KG1 (cell line): ENCODE measurements at places on chromosomes 12 and 14.
A peak's percentile ranks its signal among the peaks of the same experiment; 100 is the strongest.

DNA sequence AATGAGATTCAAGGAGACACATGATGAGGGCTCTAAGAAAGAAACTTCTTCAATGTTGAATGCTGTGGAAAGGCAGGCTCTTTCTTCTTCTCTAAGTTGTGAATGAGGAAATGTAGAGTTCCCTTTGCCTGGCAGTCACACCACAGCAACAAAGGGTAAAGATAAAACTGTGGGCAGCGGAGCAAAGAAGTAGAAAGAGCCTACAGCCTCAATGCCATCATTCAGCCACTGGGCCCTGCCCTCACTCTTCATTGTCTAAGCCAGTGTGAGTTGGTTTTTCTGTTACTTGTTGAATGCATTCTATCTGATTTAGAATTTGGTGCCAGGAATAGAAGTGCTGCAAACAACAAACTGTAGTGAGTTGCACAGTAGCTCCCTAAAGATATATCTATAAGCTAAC lies 12.2 kb downstream of the SDR9C7 start:
- no peak for DNase-seq

GRCh38 chr12:54526812-54527630 lies 22.4 kb upstream of the PDE1B start:
- no peak for DNase-seq

DNA sequence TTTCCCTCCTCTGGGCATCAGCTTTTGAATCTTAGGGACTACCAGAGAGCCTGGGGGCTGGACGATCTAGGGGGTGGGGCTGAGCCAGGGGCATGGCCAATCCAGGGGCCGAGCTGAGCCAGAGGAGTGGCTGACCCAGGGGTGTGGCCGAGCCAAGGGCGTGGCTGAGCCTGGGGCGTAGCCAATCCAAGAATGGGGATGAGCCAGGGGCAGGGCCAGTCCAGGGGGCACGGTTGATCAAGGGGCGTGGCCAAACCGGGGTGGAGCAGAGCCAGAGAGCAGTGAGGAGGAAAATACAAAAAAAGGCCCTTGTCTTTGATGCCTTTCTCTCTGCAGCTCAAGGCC lies 219.3 kb upstream of the NOS1 start:
- no peak for DNase-seq

DNA sequence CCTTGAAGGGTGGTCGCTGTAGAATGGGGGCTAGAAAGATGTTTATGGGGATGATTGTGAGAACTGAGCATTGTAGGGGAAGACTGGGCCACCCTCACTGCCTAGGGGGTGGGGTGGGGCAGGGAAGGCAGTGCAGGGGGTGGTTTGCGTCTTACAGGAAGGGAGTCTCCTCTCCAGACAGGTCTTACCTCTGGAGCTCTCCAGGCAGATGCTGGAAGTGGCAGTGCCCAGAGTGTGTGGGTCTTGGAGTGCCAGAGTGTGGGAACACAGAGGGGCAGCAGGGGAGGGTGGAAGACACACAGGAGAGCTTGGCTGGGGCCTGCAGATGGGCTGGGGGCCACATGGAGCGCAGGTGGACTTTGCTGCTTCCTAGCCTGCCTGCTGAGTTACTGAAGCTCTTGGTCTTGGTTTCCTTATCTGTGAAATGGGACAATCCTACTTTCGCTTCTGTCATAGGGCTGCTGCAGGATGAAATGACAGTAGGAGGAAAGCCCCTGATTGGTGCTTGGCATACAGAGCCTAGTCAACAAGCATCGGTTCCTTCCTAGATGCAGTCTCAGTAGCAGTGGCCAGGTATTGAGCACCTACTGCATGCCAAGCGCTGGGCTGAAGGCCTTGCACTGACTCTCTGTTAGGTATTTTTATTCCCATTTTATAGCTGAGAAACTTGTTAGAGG lies 118.3 kb downstream of the SLC25A47 start:
- no peak for DNase-seq

DNA sequence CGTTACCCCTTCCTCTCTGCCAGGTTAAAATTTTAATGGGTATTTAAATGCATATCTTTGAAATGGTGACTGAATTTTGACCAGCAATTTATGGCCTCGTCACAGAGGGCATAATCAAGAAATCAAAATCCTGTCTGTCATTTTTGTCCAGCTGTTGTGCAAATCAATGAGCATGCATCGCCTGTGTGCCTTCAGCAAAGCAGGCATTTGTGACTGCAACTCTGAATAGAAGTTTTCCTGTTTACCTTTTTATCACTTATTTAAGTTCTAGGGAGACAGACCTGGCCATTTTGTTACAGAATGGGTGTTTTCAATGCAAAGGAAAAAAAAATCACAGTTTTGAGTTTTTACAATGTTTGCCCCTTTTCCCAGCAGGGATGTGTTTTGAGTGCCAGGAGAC lies 107.4 kb downstream of the PPM1A start:
- DNase-seq, result no peak

- no peak for DNase-seq
These were observed 9.1 kb downstream of the NUP37 start for GRCh38 chr12:102110782-102111181.

GRCh38 chr14:49951691-49952345 lies 58.9 kb downstream of the ARF6 start:
- DNase-seq, result no peak

GRCh38 chr12:48017496-48017895 lies 13.2 kb upstream of the COL2A1 start:
- DNase-seq, result no peak

- DNase-seq, result no peak
These were observed 172.2 kb downstream of the PTPRO start for GRCh38 chr12:15494329-15495046.

GRCh38 chr12:124487834-124488165 lies 79.6 kb downstream of the NCOR2 start:
- no peak for DNase-seq

GRCh38 chr14:36510078-36510799 lies 9.8 kb downstream of the NKX2-1 start:
- no peak for DNase-seq

- peak; percentile 16 for DNase-seq
These were observed 3.6 kb upstream of the WSB2 start for GRCh38 chr12:118064608-118065007.

DNA sequence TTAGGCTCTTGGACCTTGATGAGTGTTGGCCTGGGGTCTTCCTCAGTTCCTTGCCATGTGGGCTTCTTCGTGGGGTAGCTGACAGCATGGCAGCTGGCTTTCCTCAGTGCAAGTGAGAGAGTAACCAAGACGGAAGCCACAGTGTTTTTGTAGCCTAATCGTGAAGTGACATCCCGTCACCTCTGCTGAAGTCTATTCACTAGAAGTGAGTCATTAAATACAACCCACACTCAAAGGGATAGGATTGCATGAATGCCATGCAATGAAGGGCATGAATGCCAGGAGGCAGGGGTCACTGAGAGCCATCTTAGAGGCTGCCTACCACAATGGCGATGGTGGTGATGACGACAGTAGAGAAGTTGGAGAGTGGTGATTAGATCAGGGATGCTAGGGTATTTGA lies 13.5 kb upstream of the ASIC1 start:
- DNase-seq, result no peak

GRCh38 chr12:121494093-121494787 lies 86.6 kb downstream of the KDM2B start:
- no peak for DNase-seq

DNA sequence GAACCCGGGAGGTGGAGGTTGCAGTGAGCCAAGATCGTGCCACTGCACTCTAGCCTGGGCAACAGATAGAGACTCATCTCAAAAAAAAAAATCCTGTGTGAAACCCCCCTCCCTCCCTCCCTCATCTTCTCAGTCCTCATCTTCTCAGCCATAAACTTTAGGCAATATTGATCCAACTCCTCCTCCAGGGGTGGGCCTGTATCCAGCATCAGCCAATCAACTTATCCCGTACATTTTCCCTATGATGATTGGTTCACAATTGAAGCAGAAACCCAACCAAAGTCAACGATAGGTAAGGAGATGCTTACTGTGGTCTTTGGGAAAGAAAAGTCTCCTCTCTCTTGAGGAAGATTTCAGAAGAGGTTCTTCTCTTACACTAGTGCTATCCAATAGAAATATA lies 33.5 kb upstream of the CIT start:
- DNase-seq, result no peak

GRCh38 chr12:111408686-111409402 lies 3.1 kb downstream of the SH2B3 start:
- DNase-seq, result no peak

DNA sequence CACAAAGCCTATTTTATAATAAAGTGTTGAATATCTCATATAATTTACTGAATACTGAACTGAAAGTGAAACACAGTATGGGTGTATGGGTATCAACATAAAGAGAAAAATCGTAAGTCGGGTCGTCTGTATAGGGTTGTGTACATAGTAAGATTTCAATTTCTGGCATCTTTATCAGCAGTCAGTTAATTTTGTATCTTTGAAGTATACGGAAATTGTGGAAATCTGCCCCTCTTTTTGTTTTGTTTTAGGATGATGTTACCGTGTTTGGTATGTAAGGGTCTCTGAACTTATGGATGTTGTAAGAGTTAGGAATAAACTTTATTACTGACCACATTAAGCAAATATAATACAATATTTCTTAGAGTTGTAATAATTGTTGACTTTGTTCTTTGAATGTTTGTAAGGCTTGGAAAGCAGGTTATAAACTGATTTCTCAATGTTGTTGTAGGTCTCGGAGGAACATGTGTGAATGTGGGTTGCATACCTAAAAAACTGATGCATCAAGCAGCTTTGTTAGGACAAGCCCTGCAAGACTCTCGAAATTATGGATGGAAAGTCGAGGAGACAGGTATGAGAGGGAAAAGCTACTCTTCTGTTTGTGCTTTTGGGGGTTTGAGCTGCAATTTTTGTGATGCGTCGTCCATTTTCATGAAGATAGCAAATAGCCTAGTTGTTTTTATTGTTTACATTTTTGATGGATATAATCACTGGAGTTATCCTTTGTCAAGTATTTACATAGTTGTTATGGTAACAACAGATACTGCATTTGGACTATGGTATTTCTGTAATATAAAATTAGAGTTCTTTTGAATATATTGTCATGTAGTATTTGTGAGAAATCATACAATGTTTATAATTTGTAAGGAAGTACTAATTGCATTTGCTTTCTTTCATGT lies 12.0 kb downstream of the EID3 start:
- DNase-seq, result no peak

GRCh38 chr14:92578511-92578910 lies 64.9 kb downstream of the RIN3 start:
- DNase-seq, result no peak

- DNase-seq, result no peak
These were observed 41.5 kb downstream of the TNFAIP2 start for GRCh38 chr14:103164779-103165178.

- no peak for DNase-seq
These were observed 141.3 kb downstream of the PRKCH start for GRCh38 chr14:61462566-61463193.

- DNase-seq, result no peak
These were observed 434.4 kb upstream of the PDE3A start for GRCh38 chr12:19933924-19934323.

GRCh38 chr14:68819260-68819691 lies 26.4 kb upstream of the ZFP36L1 start:
- DNase-seq, result no peak

- no peak for DNase-seq
These were observed 18.8 kb upstream of the NR4A1 start for GRCh38 chr12:52032446-52032803.

DNA sequence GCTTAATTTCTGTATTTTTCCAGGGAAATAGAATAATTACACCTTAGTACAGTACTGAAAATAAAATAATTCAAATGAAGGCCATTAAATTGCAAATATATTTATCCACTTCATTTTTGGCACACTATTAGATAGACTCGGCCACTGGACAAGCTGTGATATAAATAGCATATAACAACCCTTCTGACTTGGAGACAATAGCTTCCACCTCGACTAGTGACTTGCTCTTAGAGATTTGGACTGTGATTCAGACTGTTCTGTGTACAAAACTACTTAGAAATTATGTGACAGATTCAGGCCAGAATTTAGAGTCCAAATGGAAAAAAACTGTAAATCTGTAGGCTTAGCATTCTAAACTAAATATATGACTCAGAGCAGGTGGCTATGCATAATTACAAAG lies 949.9 kb downstream of the LRFN5 start:
- no peak for DNase-seq

DNA sequence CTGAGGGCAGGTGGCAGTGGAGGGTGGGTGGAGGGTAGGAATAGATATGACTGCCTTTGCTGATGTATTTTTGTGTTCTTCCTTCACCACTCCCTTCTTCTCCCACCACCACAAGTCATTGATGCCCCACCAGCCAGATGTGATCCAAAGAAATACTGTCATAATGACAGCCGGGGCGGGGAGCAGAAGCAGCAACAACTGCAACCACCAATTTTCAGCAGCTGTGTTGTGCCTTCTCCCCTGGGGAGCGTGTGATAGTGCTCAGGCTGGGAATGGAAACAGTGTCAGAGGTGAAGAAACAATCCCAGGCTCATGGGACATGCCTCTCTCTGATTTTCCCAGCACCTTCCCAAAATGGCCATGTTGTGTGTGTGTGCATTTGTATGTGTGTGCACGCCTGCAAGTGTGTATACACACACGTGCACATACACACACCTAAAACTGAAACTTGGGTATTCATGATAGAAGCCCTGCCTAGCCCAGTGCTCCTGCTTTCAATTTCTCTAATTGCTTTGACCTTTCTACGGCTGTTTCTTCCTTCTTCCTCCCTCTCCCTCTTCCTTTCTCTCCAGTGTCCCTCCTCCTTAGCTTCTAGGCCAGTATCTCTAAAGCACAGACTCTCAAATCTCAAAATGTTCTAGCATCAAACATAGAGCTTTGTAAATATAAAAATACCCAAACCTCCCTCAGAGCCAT lies 299.2 kb upstream of the FKBP4 start:
- DNase-seq, result no peak

- DNase-seq, result no peak
These were observed 102.3 kb downstream of the ITPR2 start for GRCh38 chr12:26730481-26731350.

DNA sequence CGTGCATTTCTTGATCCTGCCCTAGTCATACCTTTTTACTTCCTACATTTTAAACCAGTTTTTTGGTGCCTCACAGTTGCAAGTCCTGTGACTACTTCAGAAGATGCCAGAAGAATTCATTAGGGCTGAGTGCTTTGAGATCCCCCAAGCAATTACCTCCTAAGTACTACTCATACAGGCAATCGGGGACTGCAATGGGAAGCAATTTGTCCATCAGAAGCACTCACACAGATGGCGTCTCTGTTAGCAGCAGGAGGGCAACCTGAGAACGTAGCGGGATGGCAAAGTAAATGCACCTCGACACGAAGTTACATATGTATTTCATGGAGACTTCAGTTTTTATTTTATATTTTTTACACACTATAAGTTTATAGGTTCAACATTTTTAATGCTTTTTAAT lies 188.3 kb downstream of the CAPZA3 start:
- DNase-seq, result no peak
